ENCODE measurements at places on chromosomes 7 and 10.

DNA sequence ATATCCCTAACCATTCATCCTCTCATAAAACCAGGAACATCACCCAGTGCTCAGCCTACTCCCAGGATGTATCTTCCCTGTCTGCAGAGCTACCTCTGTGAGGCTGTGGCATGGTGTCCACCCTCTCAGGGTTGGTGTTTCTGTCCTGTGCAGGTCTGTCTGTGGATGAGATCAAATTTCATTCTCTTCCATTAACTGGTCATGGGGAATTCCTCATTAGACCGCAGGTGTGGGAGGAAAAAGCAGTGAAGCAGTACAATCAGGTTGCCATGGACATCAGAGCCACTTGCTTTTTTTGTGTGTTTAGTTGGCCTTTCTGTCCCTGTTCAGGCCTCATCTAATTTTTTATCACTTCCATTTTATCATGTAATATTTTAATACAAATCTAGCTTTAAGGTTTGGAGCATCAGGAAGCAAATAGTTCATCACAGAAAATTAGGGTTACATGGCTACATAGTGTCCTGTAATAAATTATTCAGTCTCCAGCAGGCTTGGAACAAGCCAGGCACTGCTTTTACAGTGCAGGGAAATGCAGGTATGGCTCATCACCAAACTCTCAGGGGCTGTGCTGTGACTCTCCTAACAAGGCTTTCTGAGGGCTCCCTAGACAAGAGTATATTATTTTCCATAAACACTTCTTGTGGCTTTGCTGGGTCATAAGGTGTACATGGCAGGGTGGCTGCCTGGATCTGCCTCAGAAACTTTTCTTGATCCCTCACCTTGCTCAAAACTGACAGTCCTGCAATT lies 594.9 kb upstream of the IGFBP3 start:
- no peak for DNase-seq

DNA sequence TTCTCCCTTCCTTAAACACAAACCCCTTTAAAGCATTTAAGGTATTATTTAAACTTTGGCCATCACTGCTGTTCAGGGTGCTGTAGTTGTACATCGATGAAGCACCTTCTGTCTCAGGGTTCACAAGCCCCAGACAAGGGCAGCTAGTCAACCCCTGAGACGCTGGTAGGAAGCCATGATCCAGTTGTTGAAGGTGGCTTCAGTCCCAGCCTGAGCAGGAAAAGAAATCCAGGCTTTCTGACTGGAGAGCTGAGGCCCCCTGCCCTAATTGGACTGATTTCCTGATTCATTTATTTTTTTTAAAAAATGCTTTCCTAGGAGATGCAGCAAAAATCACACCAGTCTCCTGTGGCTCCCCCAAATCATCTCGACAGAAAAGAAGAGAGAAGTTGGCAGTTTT lies 15.8 kb downstream of the CPA1 start:
- no peak for DNase-seq

DNA sequence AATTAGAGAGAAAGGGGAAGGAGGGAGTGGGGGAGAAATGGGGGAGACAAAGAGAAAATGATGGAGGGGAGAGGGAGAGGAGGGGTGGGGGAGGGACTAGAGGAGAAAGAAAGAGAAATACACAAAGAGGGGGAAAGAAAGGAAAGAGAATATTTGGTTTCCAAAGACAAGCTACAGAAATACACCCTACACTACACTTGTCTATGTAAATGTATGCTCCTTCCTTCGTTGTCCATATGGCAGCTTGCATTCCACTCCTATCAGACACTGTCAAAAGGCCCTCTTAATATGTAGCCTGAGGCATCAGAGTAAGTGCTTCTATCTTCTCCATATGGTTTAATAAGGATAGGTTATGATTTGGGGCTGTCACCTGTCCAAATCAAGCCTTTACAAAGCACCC lies 92.8 kb upstream of the FEZF1 start:
- DNase-seq, result no peak

DNA sequence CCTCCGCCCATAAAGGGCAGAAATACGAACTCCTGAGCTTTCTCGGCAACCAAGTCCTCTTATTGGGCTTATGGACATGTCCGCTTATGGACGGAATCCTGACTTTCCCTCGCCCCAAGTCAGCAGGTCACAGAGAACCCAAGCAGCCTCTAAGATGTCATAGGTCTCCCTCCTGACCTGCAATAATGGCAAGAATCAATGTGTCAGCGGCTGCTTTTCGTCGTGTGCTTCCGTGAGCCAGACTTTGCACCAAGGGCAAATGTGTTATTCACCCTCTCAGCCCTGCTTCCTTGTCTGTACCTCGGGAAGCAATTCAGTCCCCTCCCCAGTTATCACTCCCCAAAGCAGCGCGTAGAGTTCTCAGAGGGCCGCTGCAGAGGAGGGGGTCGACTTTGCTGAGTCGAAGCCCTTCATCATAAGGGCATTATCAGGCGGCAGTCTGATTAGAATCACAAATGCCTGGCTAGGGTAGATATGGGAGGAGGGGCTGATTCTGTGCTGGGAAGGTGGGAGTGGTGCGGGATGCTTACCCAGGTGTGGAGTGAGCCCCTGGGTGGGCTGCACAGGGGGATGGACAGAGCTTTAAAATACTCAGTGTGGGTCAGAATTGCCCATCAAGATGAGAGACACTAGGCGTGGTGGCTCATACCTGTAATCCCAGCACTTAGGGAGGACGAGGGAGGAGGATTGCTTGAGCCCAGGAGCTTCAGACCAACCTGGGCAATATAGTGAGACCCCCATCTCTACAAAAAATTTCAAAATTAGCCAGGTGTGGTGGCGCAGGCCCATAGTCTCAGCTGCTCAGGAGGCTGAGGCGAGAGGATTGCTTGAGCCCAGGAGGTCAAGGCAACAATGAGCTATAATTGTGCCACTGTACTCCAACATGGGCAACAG lies 36.0 kb downstream of the COL26A1 start:
- no peak for DNase-seq

- DNase-seq, result no peak
Observed at GRCh38 chr10:128298587-128298986, 172.4 kb upstream of the MKI67 start.

GRCh38 chr10:117259279-117259678 lies 18.4 kb downstream of the SLC18A2 start:
- no peak for DNase-seq

GRCh38 chr10:3136763-3137611 lies 35.6 kb downstream of the PITRM1 start:
- no peak for DNase-seq

DNA sequence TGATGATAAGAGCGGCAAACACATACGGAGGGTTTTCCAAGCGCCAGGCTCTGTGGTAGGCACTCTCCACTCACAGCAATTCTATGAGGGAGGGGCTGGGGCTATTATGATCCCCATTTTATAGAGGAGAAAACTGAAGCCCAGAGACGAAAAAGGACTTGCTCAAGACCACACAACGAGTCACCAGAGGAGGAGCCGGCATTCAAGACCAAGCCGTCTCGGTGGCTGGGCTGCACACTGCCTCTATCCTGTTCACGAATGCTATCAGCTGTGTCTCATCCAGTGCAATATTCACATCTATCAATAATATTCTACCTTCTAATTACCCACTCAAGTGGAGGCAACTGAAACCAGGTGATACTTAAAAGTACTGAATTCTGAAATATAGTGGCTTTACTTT lies 67.8 kb upstream of the NMT2 start:
- DNase-seq, result no peak

DNA sequence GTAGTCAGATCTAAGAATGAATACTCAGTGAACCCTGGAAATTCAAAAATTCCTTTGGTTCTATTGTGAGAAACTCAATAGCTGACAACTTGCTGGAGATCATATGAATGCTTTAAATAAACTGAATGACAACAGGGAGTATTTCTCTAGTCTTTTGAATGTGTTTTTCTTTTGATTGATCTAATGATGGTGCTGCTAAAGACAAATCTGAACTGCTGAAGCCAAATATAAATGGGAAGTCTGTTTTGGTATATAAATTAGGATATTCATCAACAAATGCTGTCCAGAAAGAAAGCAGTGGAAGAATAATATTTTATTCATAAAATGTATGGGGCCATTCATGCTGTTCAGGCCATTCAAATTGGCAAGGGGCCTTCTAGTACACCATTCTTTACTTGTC lies 79.4 kb downstream of the ITGB1 start:
- no peak for DNase-seq

DNA sequence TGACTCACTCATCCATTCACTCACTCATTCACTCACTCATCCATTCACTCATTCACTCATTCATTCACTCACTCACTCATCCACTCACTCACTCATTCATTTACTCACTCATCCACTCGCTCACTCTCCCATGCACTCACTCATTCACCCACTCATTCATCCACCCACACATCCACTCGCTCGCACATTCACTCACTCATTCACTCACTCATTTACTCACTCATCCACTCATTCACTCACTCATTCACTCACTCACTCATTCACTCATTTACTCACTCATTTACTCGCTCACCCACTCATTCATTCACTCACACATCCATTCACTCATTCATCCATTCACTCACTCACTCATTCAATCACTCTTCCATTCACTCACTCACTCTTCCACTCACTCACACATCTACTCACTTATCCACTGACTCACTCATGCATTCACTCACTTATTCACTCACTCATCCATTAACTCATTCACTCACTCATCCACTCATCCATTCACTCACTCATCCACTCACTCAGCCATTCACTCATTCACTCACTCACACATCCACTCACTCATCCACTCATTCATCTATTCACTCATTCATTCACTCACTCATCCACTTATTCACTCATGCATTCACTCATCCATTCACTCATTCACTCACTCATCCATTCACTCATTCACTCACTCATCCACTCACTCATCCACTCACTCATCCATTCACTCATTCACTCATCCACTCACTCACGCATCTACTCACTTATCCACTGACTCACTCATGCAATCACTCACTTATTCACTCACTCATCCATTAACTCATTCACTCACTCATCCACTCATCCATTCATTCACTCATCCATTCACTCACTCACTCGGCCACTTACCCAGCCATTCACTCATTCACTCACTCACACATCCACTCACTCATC lies 74.0 kb downstream of the CARD11 start:
- no peak for DNase-seq

GRCh38 chr7:17498230-17498629 lies 199.8 kb downstream of the AHR start:
- no peak for DNase-seq

DNA sequence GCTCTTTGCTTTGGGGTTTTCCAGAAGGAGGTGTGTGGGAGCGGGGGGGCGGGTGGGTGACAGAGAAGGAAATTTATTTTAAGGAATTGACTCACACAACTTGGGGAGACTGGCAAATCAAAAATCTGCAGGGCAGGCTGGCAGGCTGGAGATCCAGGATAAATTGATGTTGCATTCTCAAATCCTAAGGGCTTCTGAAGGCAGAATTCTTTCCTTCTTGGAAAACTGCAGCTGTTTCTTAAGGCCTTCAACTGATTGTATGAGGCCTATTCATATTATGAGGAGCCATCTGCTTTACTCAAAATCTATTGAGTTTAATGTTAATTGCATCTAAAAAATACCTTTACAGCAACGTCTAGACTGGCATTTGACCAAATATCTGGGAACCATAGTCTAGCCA lies 1528.8 kb upstream of the LRRTM3 start:
- no peak for DNase-seq

- DNase-seq, result no peak
Observed at GRCh38 chr10:75244487-75245353, 9.0 kb upstream of the COMTD1 start.
